Activated CD4-positive, alpha-beta T cell treated with anti-CD3 and anti-CD28 coated beads, Interleukin-2, amount 10 ng/mL, durations not matched to agents 7 days and 5 days (primary cell): ENCODE measurements at places on chromosomes 5 and 9. TPM values are rescaled to one million over a fixed set of nuclear protein-coding genes. Genes with fewer than 3 reads are reported as not detected.
A peak's percentile ranks its signal among the peaks of the same experiment; 100 is the strongest.

C1QTNF3 gene
- 4.5 TPM for total RNA-seq

CEL gene
- total RNA-seq: 2.8 TPM

PCDHGB7 gene
- total RNA-seq: 0.07 TPM

IPO11 gene
- total RNA-seq: 29.9 TPM

ZNF366 gene
- total RNA-seq: not detected

DNA sequence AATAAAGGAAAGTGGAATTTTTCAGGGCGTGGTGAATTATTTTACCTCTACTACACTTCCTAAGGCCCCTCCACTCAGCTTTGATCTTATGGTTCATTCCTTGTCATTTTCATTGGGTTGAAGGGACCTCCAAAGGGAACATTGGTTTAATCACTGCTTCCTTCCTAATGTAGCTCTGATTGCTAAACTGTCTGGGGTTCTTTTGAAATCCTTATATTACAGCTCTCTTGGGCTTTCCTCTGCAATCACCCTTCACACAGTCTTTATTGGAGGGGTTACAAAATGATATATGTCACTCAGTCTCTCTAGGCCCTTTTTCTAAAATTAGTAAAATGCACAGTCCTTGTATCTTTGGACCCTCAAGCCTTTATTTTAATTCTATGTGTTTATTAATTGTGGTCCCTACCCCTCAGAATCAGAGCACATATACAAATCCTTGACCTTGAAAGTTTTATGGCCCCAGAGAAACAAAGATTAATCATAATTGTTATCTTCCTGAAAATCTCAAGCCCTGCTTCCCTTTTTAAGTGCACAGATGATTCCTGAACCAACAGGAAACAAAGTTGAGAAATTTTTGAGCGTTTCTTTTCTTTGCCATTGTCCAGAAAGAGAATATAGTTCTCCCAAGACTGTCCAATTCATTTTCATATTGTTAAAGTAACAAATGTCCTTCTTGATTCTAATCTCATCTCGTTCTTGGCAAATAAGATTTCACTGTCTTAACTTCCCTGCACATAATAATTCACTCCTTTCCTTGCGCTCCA lies 330.0 kb downstream of the ARRDC3 start:
- no peaks in the 10 kb centered on the region for H3K4me1 ChIP-seq
- no peak overlapping the region for H3K4me3 ChIP-seq
- DNase-seq: no peak
- no peaks in the 10 kb centered on the region for H3K36me3 ChIP-seq
- H3K27ac ChIP-seq: no peak overlapping the region
- peaks cover 2% of the 10 kb centered on the region for H3K27me3 ChIP-seq

GRCh38 chr9:131608493-131609037 lies 63.2 kb downstream of the PRRT1B start:
- H3K36me3 ChIP-seq: peaks cover 29% of the 10 kb centered on the region
- peaks cover 6% of the 10 kb centered on the region for H3K4me1 ChIP-seq
- DNase-seq: no peak
- no peak overlapping the region for H3K4me3 ChIP-seq

- peaks cover 66% of the 10 kb centered on the region for H3K36me3 ChIP-seq
- peak overlapping the region; percentile 71 for H3K27ac ChIP-seq
- DNase-seq: no peak
Observed at GRCh38 chr5:131373265-131373664, 109.4 kb downstream of the CDC42SE2 start.

- H3K36me3 ChIP-seq: no peaks in the 10 kb centered on the region
- H3K27me3 ChIP-seq: no peaks in the 10 kb centered on the region
- no peaks in the 10 kb centered on the region for H3K4me1 ChIP-seq
- DNase-seq: no peak
Observed at GRCh38 chr5:98713027-98713426, 60.4 kb upstream of the RGMB start.

DNA sequence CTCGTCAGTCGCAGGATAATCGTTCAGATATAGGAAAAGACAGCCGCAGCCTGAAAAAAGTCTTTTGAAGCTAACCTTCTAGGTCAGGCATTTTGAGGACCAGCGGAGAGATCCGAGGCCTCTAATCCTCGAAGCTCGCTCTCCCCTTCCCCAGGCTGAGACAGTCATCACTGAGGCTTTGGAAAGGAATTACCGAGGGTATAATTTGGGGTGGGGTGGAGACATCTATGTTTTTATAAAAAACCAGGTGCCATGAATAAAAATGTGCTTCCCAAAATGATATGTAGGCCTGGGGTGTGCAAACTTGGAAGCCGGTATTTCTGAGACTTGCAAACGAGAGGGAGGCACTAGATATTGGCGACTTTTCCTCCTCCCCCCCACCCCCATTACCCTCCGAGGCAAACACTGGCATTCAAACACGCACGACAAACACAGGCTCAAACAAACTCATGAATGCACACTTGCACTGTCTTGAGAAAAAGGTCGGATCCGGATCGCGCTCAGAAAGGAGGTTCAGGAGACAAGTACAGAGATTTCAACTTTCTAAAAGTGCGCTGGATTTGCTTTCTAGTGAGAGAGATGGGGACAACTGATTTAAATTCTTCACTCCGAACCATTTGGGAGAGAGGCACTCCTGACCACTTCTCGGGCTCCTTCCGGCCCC lies 935 bp upstream of the MSX2 start:
- peaks cover 8% of the 10 kb centered on the region for H3K4me1 ChIP-seq
- no peak for DNase-seq
- peaks cover 89% of the 10 kb centered on the region for H3K27me3 ChIP-seq
- peak overlapping the region; percentile 66 for H3K4me3 ChIP-seq
- peak overlapping the region; percentile 54 for H3K27ac ChIP-seq
- H3K36me3 ChIP-seq: no peaks in the 10 kb centered on the region

DNA sequence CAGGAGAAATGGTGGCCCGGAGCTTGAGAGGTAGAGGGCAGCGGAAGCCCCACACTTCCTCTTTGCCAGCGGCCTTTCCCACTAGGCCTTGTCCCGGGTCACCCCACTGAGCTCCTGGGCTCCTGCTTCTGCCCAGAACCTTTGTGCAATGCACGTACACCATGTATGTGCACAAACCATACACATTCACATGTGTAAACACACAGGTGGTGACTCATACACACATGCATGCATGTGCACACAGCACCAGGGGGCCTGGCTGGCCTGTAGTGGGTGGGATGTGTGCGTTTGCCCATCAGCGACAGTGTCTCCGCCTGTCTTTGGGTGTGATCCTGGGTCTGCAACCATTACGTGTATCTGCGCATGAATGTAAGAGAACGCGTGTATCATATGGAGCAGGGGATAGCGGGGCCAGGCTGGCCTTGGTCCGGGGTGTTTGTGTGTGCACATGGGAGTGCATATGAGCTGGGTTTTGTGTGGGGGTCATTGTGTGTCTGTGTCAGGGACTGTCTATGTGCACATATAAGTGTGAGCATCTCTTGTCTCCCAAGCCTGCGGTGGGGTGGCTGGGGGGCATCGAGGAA lies 43.7 kb downstream of the PSD2 start:
- H3K36me3 ChIP-seq: no peaks in the 10 kb centered on the region
- H3K27me3 ChIP-seq: peaks cover 9% of the 10 kb centered on the region
- no peak overlapping the region for H3K4me3 ChIP-seq
- no peak overlapping the region for H3K27ac ChIP-seq
- DNase-seq: no peak

DNA sequence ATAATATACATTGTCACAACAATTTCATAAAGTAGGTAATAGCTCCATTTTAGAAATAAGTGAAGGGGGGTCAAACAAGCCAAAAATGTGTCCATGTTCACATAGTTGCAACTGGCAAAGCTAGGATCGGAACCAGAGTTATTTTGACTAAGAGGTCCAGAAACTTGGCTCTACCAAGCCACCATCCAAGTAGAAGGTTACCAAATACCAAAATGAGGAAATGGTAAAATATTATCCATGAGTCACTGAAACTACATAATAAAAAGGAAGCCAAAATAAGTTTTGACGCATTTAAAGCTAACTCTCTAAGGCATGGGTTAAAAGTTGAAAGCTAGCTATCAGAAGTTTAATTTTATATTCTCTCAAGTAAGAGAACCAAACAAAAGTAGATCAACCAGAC lies 886.9 kb upstream of the DMAC1 start:
- no peaks in the 10 kb centered on the region for H3K4me1 ChIP-seq
- H3K36me3 ChIP-seq: no peaks in the 10 kb centered on the region
- H3K27ac ChIP-seq: no peak overlapping the region
- DNase-seq: no peak

GRCh38 chr9:107123389-107123788 lies 159.7 kb upstream of the RAD23B start:
- H3K4me1 ChIP-seq: no peaks in the 10 kb centered on the region
- H3K4me3 ChIP-seq: no peak overlapping the region
- H3K36me3 ChIP-seq: no peaks in the 10 kb centered on the region
- no peak overlapping the region for H3K27ac ChIP-seq
- peaks cover 6% of the 10 kb centered on the region for H3K27me3 ChIP-seq

GRCh38 chr5:113118298-113118697 lies 141.7 kb downstream of the DCP2 start:
- no peak for DNase-seq
- H3K27me3 ChIP-seq: no peaks in the 10 kb centered on the region
- H3K4me3 ChIP-seq: no peak overlapping the region
- no peak overlapping the region for H3K27ac ChIP-seq
- H3K36me3 ChIP-seq: no peaks in the 10 kb centered on the region
- H3K4me1 ChIP-seq: no peaks in the 10 kb centered on the region

DNA sequence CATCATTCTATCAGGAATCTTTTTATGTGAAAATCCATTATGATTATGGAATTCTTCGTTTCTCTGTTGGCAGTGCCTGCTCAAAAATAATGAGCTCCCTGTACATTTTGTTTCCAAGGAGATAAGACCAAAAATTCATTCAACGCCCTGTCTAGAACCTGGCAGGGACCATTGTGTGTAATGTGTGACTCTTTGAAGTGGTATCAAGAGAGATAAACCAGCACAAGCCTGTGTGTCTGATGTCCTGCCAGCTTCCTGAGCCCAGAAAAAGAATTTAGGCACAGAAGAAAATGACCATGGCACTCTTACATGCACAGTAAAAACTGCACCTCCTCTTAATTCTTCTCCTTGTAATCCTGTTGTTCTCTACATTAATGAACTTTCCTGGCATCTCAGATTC lies 177.4 kb downstream of the SAXO1 start:
- H3K4me1 ChIP-seq: no peaks in the 10 kb centered on the region
- H3K36me3 ChIP-seq: no peaks in the 10 kb centered on the region
- no peak for DNase-seq

DNA sequence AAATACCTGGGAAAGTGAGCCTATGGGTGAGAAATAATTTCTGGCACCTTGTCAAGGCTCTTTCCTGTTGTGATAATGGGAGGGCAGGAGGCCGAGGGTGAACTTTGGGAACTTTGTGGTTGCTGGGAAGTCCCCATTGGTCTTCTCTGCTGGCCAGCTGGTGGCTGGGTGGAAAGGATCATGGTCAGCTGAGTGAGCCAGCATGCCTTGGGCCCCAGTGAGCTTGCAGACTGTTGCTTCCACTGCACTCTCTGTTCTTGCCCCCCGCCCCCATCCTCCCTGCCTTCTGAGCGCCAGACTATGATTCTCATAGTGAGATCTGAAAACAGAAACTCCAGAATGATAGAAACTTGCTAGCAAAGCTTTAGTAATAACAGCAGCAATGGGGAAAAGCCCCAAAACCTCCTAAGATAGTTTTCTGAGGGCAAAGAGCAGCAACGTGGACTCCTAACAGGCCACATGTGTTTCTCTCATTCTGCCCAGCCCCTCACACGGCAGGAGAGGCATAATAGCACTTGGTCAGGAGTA lies 139.2 kb upstream of the SMARCA2 start:
- peaks cover 14% of the 10 kb centered on the region for H3K4me1 ChIP-seq
- H3K36me3 ChIP-seq: no peaks in the 10 kb centered on the region
- no peaks in the 10 kb centered on the region for H3K27me3 ChIP-seq
- H3K4me3 ChIP-seq: no peak overlapping the region
- no peak overlapping the region for H3K27ac ChIP-seq
- no peak for DNase-seq

GRCh38 chr5:180454752-180455151 lies 39.4 kb upstream of the CNOT6 start:
- no peaks in the 10 kb centered on the region for H3K36me3 ChIP-seq
- peaks cover 12% of the 10 kb centered on the region for H3K27me3 ChIP-seq
- DNase-seq: no peak
- H3K27ac ChIP-seq: no peak overlapping the region
- H3K4me3 ChIP-seq: no peak overlapping the region
